ENCODE measurements at places on chromosomes 7 and 10.

GRCh38 chr10:72098301-72098835 lies 10.0 kb upstream of the SPOCK2 start:
- no peak for DNase-seq

GRCh38 chr7:16999541-17000267 lies 117.9 kb upstream of the AGR3 start:
- no peak for DNase-seq

DNA sequence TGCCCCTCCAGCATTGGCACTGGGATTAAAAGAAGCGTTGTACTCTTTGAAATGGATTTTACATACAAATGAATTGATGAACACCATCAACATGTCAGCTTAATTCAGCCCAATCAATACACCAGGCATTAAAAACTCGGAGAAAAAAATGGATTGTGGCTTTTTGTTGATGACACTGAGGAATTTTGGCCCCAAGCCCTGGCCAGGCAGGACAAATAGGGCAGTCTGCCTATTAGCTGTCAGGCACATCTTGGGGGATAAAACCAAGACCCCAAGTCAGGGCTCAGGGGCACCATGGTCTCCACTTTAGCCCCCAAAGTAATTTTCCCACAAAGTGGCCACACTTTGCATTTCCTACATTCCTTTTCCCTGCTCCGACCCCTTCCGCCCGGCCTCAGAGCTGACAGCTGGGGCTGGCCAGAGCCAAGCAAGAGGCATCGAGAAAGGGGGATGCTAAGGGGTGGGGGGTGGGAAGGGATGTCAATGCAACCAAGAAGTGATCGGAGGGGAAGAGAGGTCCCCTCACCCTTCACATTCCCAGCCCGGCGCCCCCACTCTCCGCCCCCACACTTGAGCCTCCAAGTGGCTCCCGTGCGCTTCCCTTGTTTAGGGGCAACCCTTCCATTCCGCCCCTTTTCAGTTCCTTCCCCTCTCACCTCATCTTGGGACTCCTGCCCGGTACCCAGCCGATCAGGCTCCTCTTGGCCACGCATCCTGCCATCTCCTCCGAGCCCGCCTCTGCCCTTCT lies 711 bp downstream of the HIP1 start:
- DNase-seq = no peak

GRCh38 chr7:105773030-105773460 lies 103.4 kb downstream of the ATXN7L1 start:
- no peak for DNase-seq
